ENCODE measurements at places on chromosomes 16 and 17.

DNA sequence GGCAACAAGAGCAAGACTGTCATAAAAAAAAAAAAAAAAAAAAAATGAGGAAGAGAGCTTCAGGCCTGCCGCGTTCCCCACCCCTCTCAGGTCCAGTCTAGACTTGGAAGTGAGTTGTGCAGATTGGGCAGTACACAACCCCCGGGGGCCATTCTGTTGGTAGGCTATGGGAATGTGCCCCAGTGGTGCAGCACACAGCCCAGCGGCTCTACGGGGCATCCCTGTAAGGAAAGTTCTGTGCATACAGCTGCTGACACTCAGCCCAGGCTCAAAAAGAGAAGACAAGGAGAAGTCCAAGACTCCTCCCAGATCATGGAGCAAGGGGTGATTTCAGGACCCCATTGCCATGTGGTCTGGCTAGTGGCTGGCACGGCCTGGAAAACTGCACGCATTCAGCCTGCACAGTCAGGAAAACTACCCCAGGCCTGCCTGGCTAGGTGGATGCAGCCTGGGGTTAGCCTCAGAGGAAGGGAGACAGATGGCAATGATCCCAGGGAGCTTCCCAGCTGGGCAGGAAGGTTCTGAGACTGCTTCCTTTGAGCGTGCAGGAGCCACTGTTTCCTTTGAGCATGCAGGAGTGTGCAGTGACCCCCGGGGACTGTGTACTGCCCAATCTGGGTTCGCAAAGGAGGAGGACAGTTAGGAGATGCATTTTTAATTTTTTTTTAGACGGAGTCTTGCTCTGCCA lies 44.8 kb downstream of the PECAM1 start:
- DNase-seq = no peak

DNA sequence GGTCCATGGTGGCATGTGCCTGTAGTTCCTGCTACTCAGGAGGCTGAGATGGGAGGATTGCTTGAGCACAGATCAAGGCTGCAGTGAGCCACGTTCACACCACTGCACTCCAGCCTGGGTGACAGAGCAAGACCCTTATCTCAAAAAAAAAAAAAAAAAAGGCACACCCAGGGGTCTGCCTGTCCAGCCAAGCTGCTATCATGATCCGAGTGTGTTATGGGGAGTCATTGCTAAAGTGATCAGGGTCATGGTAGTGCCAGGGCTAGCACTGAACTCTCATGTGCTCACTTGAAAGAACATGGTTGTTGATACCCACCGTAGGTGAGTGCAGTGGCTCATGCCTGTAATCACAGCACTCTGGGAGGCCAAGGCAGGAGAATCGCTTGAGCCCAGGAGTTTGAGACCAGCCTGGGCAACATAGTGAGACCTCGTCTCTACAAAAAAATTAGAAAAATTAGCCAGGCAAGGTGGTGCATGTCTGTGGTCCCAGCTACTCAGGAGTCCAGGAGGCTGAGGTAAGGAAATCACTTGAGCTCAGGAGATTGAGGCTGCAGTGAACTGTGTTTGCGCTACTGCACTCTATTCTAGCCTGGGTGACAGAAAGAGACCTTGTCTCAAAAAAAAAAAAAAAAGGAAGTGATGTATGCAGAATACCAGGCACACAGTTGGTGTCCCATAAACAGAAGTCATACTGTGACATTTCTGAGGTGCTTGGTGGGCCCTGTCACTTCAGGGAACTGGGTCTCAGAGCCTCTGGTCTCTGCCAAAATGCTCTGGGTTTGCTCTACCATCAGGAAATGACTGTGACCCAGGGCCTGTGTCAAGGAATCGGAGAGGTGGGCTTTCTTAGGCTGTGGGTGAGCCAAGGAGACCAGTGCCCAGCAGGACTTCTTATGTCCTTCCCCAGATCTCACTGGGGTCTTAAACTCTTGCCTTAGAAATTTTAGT lies 2.2 kb downstream of the PRM1 start:
- DNase-seq = no peak

GRCh38 chr17:80358131-80358530 lies 56.8 kb upstream of the ENDOV start:
- DNase-seq = no peak

DNA sequence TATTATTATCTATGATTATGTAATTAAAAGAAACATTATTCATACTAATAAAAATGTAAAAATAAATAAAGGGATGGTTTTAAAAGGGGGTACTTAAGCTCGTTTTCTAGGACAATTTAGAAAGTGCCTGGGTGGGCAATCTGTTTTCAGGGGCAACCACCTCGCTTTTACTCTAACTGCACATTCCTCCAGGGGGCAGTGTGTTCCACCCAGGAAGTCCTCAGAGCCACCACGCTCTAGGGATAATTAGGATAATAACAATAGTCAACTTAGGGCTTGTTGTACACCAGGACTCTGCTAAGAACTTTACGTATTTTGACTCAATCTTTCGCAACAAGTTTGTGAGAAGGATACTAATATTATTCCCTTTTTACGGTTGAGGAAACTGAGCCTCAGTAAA lies 396.7 kb upstream of the MAF start:
- DNase-seq = no peak

- no peak for DNase-seq
These were observed 209.9 kb downstream of the GSG1L start for GRCh38 chr16:27853651-27854050.

All from HT1080 (cell line).